ENCODE measurements at places on chromosomes 5 and 9.

DNA sequence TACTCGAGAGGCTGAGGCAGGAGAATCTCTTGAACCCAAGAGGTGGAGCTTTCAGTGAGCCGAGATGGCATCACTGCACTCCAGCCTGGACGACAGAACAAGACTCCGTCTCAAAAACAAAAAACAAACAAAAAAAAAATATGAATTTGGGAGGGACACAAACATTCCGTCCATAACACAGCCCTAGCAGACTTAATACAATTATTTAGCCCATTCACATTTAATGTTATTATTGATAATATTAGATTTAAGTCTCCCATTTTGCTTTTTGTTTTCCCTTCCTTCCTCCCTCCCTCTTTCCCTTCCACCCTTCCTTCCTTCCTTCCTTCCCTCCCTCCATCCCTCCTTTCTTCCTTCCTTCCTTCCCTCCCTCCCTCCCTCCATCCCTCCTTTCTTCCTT, 4.6 kb upstream of the CCNI2 start:
- no peak for ATAC-seq

- ATAC-seq = no peak
Measured at GRCh38 chr5:80707645-80708044, 52.9 kb upstream of the DHFR start.

GRCh38 chr9:20496328-20496727, 126.0 kb downstream of the MLLT3 start:
- no peak for ATAC-seq

GRCh38 chr5:89055015-89055694, 172.2 kb upstream of the MEF2C start:
- no peak for ATAC-seq

DNA sequence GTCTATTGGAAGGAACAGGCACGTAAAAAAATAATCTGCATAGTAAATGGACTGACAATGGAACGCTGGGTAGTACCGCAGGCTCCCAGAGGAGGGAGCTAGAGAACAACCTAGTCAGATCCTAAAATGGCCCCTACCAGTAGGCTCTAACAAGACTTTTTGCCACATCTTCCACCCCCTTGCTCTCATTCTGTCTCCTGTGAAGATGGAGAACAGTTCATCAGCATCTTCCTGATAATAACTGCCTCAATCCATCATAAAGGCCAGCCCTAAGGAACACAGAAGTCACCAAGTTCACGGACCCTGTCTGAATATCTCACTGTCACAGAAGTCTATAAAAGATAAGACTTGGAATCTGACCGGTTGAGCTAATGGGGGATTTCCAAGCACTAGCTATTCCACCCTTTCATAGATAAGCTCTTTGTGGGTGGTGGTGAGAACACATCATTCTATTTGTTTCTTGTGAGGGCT, 133.4 kb downstream of the SLC1A3 start:
- peak; percentile 52 for ATAC-seq

GRCh38 chr9:74846766-74847165, 41.0 kb downstream of the TRPM6 start:
- ATAC-seq = no peak

DNA sequence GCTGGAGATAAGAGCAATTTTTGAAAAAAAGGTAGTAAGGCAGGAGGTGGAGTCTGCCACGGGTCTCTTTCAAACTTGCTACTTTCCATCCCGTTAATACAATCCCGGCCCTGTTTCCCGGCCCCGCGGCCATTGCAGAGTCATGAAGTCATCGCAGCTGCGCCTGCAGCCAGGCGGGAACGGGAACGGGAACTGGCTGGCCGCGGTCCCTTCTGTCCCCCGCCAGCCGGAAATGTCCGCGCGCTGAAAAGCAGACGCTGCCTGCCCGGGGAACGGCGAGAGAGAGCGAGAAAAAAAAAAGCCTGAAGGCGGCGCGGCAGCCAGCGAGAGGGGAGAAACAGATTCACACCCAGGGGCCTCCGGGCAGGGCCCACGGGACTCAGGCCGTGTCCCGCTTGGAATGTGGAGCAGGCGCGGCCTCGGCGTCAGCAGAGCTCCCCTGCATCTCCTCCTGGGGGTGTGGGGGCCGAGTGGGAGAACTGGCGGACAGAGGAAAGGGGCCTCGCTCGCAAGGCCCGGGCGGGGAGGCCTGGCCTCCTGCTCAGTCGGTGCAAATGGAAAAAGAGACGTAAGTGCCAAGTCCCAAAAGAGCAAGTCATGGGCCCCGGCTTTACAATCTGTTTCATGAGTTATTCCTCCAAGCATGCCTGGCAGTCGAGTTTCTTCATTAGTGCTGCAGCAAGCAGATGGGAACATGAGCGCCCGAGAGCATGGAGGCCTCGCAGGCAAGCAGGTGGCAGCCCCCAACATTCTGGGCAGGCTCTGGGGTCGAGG, 201.2 kb upstream of the GAS1 start:
- no peak for ATAC-seq

- ATAC-seq = no peak
Measured at GRCh38 chr5:86461169-86461956, 156.4 kb upstream of the COX7C start.

GRCh38 chr9:86763791-86764190, 183.5 kb downstream of the GAS1 start:
- no peak for ATAC-seq

DNA sequence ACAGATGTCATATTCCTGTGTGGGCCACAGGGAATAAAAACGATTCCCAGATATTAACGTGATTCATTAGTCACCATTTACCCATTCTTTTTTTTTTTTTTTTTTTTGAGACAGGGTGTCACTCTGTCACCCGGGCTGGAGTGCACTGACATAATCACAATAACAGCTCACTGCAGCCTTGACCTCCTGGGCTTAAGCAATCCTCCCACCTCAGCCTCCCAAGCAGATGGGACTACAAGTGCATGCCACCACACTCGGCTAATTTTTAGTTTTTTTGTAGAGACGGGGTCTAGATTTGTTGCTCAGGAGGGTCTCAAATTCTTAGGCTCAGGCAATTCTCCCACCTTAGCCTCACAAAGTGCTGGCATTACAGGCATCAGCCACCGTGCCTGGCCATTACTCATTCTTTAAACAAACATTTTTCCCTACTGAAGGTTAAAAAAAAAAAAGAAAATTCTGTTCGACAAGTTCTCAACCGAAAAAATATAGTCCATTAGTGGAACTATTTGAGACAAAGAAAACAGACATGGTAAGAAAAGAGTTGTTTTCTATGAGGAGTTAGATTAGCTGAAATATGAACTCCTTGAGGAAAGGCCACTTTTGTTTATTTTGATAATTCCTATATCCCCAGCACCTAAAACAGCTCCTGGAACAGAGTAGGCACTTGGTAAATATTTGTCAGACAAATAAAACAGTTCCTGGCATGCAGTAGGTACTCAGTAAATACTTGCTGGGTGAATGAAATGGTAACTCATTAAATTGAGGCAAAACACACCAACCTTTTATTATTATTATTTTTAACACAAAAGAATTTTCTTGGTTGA, 32.1 kb upstream of the PDCL start:
- ATAC-seq = no peak

DNA sequence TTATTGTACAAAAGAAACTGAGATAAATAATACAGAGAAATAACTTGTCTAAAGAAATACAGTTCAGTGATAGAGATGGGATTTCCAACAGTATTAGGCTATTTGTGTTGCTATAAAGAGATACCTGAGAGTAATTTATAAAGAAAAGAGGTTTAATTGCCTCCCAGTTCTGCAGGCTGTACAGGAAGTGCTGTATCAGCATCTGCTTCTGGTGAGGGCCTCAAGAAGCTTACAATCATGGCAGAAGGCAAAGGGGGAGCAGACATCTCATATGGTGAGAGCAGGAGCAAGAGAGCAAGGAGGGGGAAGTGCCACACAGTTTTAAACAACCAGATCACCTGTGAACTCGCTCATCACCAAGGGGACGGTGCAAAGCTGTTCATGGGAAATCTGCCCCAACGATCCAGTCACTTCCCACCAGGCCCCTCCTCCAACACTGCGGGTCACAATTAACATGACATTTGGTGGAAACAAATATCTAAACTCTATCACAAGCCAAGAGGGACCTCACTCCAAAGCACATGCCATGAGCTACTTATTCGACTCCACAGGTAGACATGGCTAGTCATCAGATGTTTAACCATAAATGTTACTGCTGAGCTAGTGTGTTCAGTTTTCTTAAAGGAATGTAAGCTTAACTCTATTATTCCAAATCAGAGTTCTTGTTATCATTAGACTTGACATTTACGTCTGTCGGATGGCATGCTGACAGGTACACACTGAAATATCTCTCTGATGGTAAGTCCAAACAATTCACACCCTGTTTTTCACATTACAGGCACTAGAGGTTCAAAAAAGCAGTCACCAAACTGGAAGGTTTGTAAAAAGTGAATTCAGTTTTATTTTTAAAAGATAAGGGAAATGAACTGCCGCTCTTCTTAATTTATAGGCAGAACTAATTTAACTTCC, 82.2 kb downstream of the AUH start:
- ATAC-seq = no peak

Data from activated T-helper 17 cell treated with anti-CD3 and anti-CD28 coated beads, Interleukin-2, amount 50 U/mL, for 72 hours (primary cell).